ENCODE measurements at places on chromosomes 5 and 9.
A peak's percentile ranks its signal among the peaks of the same experiment; 100 is the strongest.

GRCh38 chr5:81763294-81763928 is 12.5 kb upstream of the SSBP2 start:
- no peak for DNase-seq

- no peak for DNase-seq
Observed at GRCh38 chr5:5551499-5551898, 129.0 kb downstream of the ICE1 start.

- no peak for DNase-seq
Observed at GRCh38 chr9:100474924-100475276, 2.0 kb downstream of the TMEFF1 start.

- DNase-seq: no peak
Observed at GRCh38 chr9:121783521-121784507, 132.4 kb downstream of the DAB2IP start.

DNA sequence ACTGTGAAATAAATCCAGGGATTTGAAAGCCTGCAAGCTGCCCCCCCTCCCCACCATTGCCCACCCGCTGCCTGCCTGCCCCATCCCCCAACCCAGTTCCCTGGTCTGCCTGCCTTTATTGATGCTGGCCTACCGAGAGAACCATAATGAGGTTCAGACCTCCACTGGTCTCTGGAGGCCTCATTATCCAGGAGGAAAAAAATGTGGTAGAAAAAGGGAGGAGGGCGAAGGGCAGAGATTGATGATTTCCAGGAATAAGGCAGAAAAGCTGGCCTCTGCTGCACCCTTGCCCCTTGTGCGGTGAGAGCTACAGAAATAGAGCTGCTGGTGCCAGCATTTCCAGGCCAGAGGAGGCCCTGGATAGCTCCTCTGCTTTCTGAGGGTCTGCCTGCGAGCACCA is 216.1 kb downstream of the PAPPA start:
- no peak for DNase-seq

GRCh38 chr5:103369125-103370120 is 110.9 kb downstream of the MACIR start:
- DNase-seq: no peak

GRCh38 chr5:159208514-159209437 is 577 bp downstream of the RNF145 start:
- no peak for DNase-seq

- DNase-seq: no peak
Observed at GRCh38 chr5:1137567-1138444, 25.9 kb upstream of the SLC12A7 start.

- DNase-seq: no peak
Observed at GRCh38 chr5:14082973-14083372, 60.2 kb upstream of the TRIO start.

GRCh38 chr9:23811633-23812032 is 14.4 kb downstream of the ELAVL2 start:
- no peak for DNase-seq

GRCh38 chr5:178996156-178996555 is 1.0 kb upstream of the GRM6 start:
- DNase-seq: no peak

DNA sequence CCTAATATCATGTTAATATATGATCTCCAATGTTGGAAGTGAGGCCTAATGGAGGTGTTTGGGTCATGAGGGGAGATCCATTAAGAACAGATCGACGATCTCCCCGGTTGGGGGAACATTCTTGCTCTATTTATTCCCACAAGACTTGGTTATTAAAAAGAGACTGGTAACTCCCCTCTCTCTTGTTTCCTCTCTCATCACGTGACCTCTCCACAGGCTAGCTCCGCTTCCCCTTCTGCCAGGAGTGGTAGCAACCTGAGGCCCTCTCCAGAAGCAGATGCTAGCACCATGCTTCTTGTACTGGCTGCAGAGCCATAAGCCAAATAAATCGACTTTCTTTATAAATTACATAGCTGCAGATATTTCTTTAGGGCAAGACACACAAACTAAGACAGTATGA is 794.4 kb downstream of the MTRR start:
- DNase-seq: no peak

- DNase-seq: no peak
Observed at GRCh38 chr5:74034733-74035132, 408.7 kb downstream of the ARHGEF28 start.

- DNase-seq: no peak
Observed at GRCh38 chr5:57524348-57525060, 41.9 kb upstream of the ACTBL2 start.

DNA sequence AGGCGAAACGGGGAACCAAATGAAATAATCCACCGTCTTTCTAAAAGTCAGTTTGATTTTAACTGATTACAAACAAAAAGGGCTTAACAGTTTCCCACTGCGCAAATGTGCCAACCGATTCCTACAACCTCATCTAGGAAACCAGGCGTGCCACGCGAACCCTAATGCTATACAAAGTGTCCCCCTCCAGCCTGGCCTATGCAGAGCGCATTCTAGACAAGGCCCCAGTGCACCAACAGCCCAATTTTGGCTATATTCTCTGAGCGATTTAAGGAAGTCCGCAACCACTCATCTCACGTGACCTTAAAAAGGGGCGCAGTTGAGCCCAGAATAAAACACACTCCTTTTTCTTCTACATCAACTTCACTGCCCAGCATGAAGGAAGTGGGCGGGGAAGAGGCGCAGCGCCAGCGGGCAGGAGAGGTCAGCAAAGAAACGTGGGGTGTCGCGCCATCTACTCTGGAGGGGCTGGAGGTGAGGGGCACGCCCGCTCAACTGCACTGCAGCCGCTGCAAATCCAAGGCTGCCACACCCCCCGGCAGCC is 779 bp downstream of the FAM13B start:
- DNase-seq: peak; percentile 5

DNA sequence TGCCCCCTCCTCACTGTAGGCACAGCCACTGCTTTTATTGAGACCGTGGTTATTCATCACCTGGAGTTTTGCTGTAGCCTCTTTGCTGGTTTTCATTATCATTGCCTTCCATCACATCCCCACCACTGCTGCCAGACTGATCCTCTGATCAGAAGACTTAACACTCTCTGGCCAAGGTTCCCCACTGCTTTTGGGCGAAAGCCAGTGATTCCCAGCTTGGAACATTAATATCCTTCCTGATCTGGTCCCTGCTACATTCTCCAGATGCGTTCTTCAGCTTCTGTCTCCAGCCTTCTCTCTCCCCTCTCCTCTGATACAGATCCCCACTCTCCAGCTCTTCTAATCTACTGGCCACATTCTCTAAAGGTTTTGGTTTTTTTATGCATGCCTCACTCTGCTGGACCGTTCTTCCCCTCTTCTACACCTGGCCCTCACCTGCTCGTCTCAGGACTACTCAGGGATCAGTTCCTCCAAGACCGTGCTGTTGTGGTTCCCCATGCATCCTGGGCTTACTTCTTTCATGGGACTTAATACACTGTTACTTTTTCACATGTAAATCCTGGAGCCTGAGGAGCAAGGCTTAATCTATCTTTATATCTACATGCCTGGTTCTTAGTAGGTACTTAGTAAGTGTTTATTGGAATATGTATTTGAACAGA is 115.0 kb downstream of the PRKACG start:
- no peak for DNase-seq

DNA sequence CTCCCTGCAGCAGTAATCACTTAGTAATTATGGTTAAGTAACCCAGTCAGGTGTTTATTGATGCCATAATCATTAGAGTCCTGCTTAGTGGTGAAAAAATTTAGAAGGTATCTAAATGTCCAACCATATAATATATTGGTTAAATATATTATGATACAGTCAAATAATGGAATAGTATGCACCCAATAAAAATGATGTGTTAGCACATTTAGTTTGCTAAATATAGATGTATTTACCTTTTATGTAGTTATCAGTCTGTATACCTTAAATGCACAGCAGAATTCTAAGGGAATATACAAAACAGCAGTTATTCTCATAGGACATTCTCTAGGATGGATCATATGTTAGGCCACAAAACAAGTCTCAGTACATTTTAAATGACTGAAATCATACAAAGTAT is 90.4 kb downstream of the PRKACG start:
- no peak for DNase-seq

DNA sequence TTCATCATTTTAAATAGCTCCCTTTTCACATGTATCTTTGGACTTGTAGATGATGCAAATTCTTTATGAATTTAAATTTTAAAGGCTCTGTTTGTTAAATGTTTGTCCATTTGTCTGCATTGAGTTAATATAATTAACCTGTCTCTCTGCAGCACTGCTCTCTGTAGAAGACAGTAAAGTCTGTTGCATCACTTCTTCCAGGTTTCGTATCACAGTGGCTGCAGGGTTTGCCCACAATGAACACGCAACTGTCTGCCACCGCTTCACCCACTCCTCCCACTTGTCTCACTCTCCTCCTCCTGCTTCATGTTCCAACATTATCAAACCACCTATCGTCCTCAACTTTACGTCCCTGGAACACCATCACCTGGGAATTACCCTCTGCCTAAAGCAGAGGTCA is 231.3 kb upstream of the SLC30A5 start:
- DNase-seq: no peak

GRCh38 chr5:140000332-140000731 is 42.8 kb downstream of the NRG2 start:
- no peak for DNase-seq

DNA sequence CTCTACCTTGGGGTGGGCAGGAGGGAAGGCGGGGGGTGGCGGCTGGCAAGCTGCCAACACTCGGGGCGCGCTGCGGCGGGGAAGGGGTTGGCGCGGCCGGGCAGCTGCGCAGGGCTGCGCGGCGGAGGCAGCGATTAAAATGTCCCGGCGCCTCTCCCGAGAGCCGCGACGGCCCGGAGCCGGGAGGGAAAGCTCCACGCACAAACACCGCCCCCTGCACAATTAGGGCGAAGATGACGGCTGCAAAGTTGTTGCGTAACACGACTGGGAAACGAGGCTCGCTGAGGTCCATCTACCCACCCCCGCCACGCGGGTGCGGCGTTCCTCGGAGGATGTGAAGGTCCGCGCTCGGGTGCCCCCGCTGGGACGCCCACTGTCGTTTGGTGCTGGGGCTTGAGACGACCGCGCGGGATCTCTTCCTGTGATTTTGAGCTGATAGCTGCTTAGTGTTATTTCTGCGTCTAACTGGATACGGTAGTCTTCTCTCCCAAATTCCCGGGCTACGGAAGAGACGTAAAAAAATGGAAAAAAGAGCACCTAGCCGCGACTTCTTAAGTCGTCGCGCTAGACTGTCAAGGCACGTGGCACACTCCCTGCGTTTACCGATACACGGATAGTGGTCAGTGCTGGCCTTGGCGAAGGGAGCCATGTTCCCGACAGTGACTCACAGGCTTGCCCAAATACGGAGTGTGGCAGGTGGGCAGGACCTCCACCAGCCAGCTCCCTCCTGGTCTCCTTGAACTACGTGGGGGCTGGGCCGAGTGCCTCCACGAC is 958 bp upstream of the NFIL3 start:
- no peak for DNase-seq

- DNase-seq: no peak
Observed at GRCh38 chr9:101582553-101582952, 12.2 kb downstream of the PPP3R2 start.

GRCh38 chr5:81402192-81402930 is 8.4 kb upstream of the ACOT12 start:
- DNase-seq: no peak

GRCh38 chr5:174245516-174246075 is 200.1 kb downstream of the NSG2 start:
- no peak for DNase-seq

DNA sequence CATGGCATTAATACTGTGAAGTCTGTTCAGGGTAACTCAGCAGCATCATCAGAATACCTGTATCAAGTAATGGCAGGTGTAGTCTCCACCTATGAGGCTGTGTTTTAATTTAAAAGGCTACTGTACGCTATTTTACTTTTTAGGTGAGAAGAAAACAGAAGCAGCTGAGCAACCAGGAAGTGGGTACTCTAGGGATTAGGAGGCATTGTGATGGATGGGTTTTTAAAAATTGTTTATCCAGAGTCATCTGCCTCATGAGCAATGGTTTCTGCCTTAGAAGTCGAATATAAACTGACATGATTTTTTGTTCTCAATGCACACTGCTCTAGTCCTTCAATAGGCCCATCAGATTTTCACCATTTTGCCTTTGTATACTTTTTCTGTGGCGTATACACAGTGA is 42.6 kb downstream of the PSIP1 start:
- DNase-seq: no peak

DNA sequence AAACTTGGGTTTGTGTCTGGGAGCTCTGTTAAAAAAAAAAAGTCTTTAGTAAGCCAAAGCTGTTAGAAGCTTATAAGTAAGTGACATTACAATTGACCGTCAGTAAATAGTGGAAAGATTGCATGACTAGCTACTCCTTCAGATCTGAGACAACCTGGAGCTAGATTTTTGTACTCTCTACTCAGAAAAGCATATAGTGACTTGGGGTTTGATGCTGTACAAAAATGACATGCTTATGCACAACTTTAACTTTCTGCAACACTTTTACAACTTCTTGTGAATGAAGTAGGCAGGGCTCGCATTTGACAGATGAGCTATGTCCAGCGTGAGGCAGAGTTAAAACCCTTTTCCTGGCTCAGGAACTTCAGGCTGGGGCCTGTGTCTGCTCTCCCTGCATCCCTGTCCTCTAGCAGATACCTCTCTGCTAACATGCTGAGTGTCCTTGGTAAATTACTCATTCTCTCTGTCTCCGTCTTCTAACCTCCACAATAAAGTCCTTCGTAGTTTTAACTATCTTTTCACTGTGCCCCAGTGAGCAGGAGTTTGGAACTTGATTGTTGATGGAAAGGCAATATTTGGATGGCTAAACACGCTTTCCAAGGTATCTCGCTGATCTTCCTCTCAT is 471 bp upstream of the GHR start:
- no peak for DNase-seq

GRCh38 chr9:15086156-15086763 is 176.0 kb upstream of the FREM1 start:
- no peak for DNase-seq

DNA sequence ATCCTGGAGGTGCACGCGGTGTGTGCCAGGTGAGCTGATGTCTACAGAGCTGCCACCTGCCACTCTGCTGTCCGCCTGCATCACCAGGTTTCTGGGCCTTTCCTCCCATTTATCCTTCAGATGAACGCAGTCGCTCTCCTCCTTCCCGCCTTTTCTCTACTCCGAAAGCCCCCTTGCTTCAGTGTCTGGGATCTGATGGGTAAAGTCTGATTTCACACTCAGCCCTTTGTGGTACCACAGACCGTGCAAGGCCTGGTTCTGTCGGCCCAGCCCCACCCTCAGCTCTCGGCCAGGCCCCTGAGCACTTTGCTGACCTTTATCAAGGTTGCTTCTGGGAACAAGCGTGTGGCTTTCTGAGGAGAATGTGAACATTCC is 32.5 kb downstream of the GLT6D1 start:
- DNase-seq: no peak

DNA sequence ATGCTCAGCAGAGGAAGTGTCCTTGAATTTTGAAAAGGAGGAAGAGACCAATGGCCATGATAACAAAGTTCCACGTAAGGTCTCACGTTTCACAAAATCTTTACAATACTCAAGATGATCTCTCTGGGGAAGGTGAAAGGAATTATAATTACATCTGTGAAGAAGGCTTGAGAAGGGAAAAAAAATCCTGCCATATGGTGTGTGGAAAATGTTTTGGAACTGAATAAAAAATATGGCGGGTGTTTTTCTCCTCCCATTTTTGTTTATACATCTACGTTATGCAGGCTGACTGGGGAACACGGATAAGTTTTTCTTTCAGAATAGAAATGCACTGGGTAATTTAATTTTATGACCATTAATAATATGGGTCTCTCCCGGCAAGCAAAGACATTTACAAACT is 425.6 kb upstream of the BRINP1 start:
- no peak for DNase-seq

GRCh38 chr5:32531885-32532520 is 53.4 kb upstream of the SUB1 start:
- DNase-seq: no peak

GRCh38 chr5:139460455-139460854 is 2.1 kb downstream of the ECSCR start:
- DNase-seq: no peak
